ENCODE measurements at places on chromosomes 11 and 22.
A peak's percentile ranks its signal among the peaks of the same experiment; 100 is the strongest.

GRCh38 chr22:39292561-39293074, 26.8 kb downstream of the RPL3 start:
- DNase-seq = peak; percentile 57

- no peak for DNase-seq
These were observed 43.5 kb upstream of the OR9Q1 start for GRCh38 chr11:57980201-57980600.

DNA sequence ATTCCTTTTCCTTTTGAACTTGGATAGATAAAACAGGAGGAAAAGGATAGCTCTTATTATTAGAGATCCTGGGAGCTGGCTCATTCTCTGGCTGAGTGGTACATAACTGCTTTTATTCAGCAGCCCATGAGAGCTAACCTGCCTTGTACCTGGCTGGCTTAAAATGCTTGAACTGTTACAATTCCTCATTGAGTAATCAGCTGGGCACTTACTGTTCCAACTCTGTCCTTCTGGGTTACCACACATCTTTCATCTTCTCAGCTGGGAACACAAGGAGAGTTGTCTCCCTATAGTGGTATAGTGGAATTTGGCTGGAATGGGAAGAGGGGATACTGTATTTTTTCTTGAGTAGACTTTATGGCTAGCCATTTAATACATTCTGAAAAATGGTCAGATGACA, 39.8 kb upstream of the SPTBN2 start:
- no peak for DNase-seq

DNA sequence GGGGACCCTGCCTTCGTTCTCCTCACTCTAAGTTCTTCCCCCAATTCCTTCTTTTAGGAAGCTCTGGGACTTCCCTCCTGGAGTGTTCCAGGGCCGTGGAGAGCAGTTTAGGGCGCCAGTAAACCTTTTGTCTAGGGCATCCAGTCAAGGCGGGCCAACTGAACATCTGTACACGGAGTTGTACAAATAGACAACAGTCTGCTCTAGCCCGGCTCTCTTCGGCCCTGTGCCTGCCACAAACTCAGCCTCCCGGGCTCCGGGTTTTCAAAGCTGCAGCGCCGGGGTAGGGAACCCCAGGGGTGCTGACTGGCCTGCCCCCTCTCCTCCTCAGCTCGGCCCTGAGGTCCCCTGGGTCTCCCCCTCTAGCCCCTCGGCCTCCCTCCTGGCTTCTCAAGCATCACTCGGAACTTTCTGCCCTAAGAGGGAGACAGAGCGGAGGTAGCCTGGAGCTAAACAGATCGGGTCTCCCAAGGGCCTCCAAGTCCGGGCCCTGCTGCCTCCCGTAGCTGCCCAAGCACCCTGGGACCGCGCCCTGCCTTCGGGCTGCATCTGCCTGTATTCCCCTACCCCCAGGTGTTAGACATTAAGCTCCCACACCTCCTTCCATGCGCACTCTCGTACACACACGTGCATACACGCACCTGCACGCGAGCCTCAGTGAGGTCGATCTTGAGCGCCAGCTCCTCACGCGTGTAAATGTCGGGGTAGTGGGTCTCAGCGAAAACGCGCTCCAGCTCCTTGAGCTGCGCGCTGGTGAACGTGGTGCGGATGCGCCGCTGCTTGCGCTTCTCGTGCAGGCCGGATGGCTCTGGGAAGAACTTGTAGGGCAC, 3.3 kb downstream of the PHOX2A start:
- no peak for DNase-seq

All from hippocampal formation (tissue), 2 donors.